ENCODE measurements at places on chromosomes 12 and 14.

- no peak for DNase-seq
Observed at GRCh38 chr12:97047361-97047760, 140.3 kb downstream of the NEDD1 start.

DNA sequence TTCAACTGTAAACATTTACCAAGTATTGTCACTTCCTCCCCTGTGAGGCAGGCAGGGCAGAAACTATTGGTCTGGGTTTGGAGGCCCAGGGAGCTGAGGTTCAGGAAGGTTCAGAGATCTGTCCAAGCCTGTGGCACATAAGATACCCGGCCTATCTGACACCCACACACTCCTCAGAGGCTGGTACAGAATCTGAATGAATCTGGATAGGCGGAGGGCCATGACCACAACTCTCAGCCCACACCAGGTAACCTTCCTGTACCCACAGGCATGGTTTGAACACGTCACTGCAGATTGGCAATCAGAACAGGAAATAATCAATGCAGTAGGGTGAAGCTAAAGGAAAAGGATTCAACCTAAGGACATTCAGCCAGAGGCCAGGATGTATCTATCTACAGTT, 92.8 kb upstream of the TMCC3 start:
- no peak for DNase-seq

GRCh38 chr12:111598637-111599452, at the start of gene ATXN2:
Gene ATXN2 (minus strand): TSS chr12:111599315. CDS start chr12:111599034, 281 bp downstream.
- no peak for DNase-seq

GRCh38 chr12:21330682-21331253, 3.9 kb downstream of the SLCO1A2 start:
- no peak for DNase-seq

DNA sequence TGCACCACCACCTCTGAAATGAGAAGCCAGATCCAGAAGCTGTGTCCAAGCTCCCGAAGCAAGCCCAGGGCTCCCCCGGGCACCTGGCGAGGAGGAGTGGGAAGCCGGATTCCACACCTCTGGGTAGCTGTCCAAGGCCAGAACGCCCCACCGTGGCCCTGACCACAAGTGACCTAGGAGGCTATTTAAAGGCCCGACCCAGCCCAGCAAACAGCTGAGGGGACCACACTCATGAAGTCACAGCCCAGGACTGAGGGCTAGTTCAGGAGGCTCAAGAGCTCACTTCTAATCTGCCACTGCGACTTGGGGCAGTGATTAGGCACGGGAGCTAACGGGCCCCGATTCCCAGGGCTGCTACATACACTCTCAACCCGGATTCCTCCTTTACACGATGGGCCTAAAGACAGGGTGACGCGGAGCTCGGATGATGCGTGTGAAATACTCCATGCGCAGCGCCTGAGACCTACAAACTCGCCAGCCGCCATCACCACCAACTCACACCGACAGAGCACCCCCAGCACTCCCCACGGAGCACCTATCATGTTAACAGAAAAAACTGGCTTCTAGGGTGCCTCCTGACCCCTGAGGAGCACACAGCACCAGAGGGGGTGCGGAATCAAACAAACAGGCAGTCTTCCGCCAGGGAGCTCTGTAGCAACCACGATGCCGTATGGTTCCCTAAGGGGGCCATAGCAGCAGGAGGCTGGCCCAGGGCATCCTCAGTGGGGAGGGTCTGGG, 84.0 kb upstream of the GPR68 start:
- DNase-seq, result no peak

- DNase-seq, result no peak
Observed at GRCh38 chr14:63055631-63056030, 10.4 kb upstream of the KCNH5 start.
